NB4 (cell line): ENCODE measurements at places on chromosomes 3 and 15.
A peak's percentile ranks its signal among the peaks of the same experiment; 100 is the strongest.

- DNase-seq = peak; percentile 81
Observed at GRCh38 chr3:197750396-197750831, 731 bp downstream of the FYTTD1 start.

DNA sequence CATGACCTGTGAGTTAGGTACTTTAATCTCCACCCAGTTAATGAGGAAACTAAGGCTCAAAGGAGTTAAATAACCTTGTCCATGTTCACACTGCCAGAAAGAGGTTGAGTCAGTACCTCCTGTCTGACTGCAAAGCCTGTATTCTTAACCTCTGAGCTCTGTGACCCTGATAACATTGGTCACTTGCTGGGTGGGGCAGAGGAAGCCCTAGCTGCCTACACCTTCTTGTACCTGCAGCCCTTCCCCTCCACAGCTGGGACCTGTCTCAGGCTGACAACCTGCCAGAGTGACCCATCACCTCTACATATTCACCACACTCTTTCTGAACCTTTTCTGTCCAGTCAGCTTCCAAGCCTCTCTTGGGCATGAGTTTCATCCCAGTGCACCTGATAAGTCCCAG is 106.1 kb upstream of the HES1 start:
- no peak for DNase-seq

- no peak for DNase-seq
Observed at GRCh38 chr15:33094336-33094735, 100.2 kb downstream of the FMN1 start.

DNA sequence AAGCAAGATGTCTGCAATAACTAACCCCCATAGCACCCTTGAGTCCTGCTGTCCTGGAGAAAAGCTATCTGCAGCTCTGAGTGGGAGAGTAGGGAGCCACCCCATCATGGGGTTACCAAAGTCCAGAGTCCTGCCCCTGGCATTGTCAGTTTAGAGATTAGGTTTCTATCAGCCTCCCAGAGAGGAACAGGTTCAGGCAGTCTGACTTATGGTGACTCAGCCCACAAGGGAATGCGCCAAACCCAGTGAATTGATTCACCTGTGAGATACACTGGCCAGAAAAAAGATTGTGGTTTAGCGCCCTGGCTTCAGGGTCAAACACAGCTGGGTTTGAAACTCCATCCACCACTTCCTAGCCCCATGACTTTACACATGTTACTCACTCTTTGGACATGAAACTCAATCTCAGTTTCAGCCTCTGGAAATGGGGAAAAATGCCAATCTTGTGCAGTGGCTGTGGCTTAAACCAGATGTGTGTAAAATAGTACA is 263.6 kb upstream of the HES1 start:
- peak; percentile 66 for DNase-seq

DNA sequence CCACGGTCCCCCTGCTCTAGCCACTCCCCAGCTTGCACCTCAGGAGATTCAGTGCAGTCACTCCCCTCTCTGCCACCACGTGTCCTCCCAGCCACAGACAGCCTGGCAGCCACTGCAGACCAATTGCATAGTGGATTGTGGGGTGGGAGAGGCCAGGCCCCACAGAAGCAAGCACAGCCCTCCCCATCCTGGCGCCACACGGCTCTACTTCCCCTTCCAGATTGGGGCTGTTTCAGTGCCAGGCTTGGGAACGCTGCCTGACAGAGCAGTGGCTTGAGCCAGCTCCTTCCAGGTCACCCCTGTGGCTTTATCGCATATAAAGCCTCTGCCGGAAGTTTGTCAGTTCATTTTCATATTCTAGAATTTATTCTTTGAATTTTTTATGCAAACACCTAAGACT is 90.7 kb downstream of the TMEM266 start:
- peak; percentile 66 for DNase-seq

- DNase-seq = no peak
Observed at GRCh38 chr3:95227092-95227491, 1164.2 kb downstream of the NSUN3 start.
